Activated T-cell treated with anti-CD3 and anti-CD28 coated beads, Interleukin-2, amount 50 U/mL, for 24 hours (primary cell): ENCODE measurements at places on chromosomes 3 and 15.
A peak's percentile ranks its signal among the peaks of the same experiment; 100 is the strongest.

DNA sequence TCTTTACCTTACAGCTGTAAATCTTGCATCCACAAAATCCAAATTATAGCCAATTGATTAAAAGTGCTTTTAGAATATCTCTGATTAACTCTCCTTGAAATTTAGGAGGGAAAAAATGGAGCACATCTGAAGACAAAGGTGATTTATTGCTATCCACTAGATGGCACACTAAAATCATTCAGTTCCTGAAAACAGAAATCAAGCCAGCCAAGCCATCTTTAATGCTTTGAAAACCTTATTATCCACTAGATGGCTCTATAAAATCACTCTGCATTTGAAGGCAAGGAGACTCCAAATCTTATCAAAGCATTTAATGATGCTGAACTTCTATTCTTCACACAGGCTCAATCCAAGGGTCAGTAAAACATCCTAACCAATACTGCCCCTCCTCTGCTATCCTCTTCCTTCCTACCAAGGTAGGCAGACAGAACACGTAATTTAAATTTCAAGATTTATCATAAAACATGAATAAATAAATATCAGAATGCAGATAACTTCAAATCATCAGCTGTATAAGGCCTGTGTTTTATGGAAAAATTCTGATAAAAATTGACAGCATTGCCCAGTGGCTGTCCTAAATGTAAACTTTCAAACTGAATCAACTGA, 48.4 kb downstream of the GOLIM4 start:
- DNase-seq: no peak
- no peak overlapping the region for H3K27ac ChIP-seq
- H3K4me3 ChIP-seq: no peak overlapping the region
- H3K36me3 ChIP-seq: no peaks in the 10 kb centered on the region
- no peaks in the 10 kb centered on the region for H3K4me1 ChIP-seq
- H3K27me3 ChIP-seq: no peaks in the 10 kb centered on the region

DNA sequence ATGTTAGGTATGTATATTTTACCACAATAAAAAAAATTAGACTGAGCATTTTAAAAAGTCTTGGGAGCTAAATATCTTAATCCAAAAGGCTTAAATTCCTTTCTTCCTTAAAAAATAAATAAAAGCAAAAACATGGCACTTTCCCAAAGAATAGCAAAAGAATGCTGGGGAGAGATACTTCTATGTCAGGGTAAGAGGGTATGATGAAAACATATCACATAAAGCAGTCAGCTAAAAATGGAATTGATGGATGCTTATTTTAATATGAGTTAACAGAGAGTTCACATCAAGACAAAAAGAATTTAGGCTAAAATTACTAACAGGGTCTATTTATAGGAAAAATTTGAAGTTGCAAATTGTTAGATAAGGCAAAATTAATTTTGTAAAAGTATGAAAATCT, 141.0 kb downstream of the MYLK start:
- no peaks in the 10 kb centered on the region for H3K36me3 ChIP-seq
- H3K4me3 ChIP-seq: no peak overlapping the region
- H3K27ac ChIP-seq: no peak overlapping the region
- no peak for DNase-seq
- no peaks in the 10 kb centered on the region for H3K27me3 ChIP-seq
- no peaks in the 10 kb centered on the region for H3K4me1 ChIP-seq

GRCh38 chr15:96947296-96948229, 617.1 kb downstream of the NR2F2 start:
- no peaks in the 10 kb centered on the region for H3K36me3 ChIP-seq
- no peaks in the 10 kb centered on the region for H3K4me1 ChIP-seq
- H3K4me3 ChIP-seq: no peak overlapping the region
- H3K27me3 ChIP-seq: peaks cover 34% of the 10 kb centered on the region

DNA sequence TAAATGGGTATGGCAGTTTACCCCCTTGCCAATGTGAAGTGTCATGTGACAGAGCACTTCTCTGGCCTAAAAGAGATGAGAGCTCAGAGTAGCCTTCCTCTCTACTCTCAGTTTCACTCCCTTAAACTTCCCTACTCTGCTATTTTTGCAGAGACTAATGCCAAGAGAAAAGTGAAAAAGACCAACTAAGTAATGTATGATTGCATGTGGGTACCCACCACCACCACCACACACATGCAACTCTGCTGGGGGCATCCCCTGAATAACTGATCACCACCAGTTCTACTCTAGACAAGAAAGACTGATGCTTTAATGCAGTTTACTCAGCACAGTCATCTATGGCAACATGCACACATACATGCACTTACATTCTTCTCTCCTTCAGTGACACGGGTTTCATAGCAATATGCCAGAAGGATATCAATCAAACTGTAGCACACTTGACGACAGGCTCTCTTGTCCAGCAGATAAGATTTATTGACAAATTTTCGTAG, 31.3 kb downstream of the SHQ1 start:
- H3K36me3 ChIP-seq: peaks cover 61% of the 10 kb centered on the region
- no peak overlapping the region for H3K4me3 ChIP-seq
- DNase-seq: no peak
- no peaks in the 10 kb centered on the region for H3K27me3 ChIP-seq

DNA sequence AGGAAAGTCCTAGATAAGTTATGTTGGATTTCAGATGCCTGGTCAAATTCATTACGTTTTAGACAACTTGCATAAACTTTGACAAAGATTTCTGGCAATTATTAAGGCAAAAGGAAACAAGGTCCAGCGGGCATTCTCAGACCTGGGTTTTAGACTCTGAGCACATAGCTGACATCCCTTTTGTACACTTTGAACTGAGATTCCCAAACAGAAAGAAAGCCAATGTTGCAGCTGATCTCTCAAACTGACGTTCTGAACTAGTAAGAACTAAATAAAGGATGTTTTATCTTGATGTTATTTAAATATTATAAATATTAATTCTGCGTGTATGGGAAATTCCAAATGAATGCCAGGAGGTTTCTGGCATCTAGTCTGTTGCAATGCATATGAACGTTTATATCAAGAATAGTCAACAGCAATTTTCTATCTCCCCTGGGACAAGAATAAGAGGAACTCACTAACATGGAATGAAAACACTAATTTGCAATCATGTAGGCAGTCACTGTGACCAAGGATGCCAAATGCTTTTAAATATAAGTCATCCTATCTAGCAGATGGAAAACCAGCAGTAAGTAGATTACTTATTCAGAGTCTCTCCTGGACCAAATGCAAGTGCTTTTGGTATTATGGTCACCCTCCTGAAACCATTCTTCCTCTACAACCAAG, 202.1 kb downstream of the GREM1 start:
- no peak for DNase-seq
- H3K4me3 ChIP-seq: no peak overlapping the region
- H3K27ac ChIP-seq: no peak overlapping the region
- H3K36me3 ChIP-seq: peaks cover 3% of the 10 kb centered on the region

GRCh38 chr3:71416876-71417275, 166.7 kb downstream of the FOXP1 start:
- no peaks in the 10 kb centered on the region for H3K27me3 ChIP-seq
- H3K4me1 ChIP-seq: peaks cover 94% of the 10 kb centered on the region
- H3K27ac ChIP-seq: peak overlapping the region; percentile 15
- DNase-seq: no peak

- no peak overlapping the region for H3K27ac ChIP-seq
- DNase-seq: no peak
- H3K4me1 ChIP-seq: peaks cover 1% of the 10 kb centered on the region
- H3K27me3 ChIP-seq: no peaks in the 10 kb centered on the region
- H3K36me3 ChIP-seq: peaks cover 21% of the 10 kb centered on the region
Measured at GRCh38 chr3:41682996-41683395, 278.9 kb downstream of the ULK4 start.

DNA sequence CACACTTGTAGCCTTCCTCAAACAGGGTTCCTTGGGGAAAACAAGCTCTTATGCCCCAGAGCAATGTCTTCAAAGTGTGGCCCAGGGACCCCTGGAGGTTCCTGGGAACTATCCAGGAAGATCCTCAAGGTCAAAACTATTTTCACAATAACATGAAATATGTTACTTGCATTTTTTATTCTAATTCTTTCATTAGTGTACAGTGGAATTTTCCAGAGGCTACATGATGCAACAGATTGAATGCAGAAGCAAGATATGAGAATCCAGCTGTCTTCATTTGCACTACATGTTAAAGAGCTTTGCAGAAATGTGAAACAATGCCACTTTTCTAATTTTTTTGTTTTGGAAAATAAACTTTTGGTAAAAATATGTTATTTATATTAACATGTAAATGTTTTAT, 190.9 kb downstream of the SLC9A9 start:
- H3K4me1 ChIP-seq: no peaks in the 10 kb centered on the region
- H3K4me3 ChIP-seq: no peak overlapping the region
- no peak for DNase-seq
- H3K36me3 ChIP-seq: no peaks in the 10 kb centered on the region
- H3K27ac ChIP-seq: no peak overlapping the region

DNA sequence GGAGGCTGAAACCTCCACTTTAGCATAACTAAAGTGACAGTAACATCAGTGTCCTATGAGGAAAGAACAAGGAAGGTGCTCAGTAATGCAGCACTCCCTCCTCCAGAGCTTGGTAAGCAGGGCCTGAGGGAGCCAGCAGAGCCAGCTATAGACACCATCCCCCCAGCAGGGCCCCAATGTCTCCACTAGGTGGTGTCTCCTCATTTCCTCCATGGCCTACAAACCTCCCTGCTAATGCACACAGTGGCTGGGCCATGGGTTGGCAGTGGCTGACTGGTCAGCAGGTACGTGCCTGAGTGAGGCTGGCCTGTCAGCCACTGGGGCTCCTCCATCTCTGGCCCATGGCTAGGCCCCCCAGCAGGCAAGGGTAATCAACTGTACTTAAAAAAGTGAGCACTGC, 13.6 kb downstream of the MRPS25 start:
- no peak overlapping the region for H3K4me3 ChIP-seq
- no peaks in the 10 kb centered on the region for H3K27me3 ChIP-seq
- peaks cover 49% of the 10 kb centered on the region for H3K4me1 ChIP-seq
- peak overlapping the region; percentile 42 for H3K27ac ChIP-seq

DNA sequence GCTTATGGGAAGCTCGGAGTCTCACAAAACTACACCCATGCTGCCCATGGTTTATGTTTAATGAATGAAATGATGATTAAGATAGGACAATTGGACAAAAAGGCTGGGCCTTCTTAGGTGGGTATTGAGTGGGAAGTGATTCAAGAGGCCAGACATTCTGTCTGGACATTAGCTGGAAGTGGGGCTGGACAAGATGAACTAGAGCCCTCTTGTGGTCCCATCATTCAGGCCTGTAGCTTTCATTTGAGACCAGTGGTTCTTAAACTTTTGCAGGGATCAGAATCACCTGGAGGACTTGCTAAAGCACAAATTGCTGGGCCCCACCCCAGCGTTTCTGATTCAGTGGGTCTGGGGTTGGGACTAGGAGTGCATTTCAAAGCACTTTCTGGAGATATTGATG, 290.4 kb upstream of the CTDSPL start:
- DNase-seq: no peak
- H3K4me3 ChIP-seq: no peak overlapping the region
- H3K4me1 ChIP-seq: no peaks in the 10 kb centered on the region
- H3K27me3 ChIP-seq: peaks cover 3% of the 10 kb centered on the region
- no peaks in the 10 kb centered on the region for H3K36me3 ChIP-seq
